Stimulated activated CD4-positive, alpha-beta T cell treated with anti-CD3 and anti-CD28 coated beads, Interleukin-2, amount 100 ng/mL, for 48 hours (primary cell): ENCODE measurements at places on chromosomes 6 and 20.

DNA sequence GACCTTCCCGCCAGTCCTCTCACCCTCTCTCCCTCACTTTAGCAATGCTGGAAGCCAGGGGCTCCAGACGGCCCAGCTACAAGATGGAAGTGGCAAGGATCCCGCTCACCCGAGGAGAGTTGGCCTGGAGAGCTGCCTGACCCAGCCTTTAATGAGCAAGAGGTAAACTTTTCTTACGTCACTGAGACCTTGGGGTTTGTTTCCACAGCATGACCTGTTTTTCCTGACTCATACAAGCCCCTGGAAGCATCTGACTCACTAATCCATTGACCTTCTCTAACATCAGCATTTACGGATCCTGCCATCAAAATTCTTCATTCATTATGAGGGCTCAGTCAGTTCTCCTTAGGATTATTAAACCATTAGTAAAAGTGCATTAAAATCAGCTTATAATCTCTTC lies 120.4 kb downstream of the MYLK4 start:
- no peak for DNase-seq

DNA sequence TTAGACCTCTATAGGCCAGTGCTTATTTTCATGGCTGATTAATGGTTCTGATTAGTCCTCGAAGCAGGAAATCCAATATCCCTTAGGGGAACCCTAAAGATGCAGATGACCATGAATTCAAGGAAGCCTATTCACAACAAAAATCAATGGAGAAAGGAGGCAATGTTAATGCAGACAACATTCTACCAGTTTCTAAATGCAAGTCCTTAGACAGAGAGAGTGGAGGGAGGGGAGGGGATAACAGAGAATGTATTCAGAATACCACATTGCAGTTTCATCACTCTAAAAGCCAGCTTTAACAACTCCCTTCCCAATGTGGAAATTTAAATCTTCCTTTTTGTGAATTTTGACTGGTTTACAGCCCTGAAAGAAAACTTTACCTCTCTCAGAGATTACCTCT lies 87.1 kb upstream of the POU3F2 start:
- DNase-seq = no peak

GRCh38 chr20:47784599-47785310 lies 526 bp downstream of the SULF2 start:
- no peak for DNase-seq

- no peak for DNase-seq
Measured at GRCh38 chr6:137309078-137309762, 90.0 kb upstream of the IFNGR1 start.

DNA sequence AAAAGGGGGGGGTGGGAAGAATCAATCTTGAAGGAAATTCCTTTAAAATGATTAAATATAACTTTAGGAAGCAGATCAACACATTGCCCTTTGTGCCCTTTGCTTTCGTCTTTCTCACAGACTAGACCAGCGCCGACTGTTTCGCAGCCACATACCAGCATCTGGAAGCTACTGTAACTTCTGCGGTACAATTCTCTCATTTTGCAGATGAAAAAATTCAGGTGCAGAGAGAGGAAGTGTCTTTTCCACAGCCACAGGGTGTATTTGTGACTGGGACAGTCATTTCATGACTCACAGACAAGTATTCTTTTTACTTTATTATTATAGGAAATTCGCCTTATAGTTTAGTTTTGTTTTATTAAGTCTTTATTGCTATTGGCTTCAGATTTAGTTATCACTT lies 84.2 kb downstream of the UST start:
- peak; percentile 23 for DNase-seq

GRCh38 chr6:37688078-37688850 lies 9.4 kb downstream of the MDGA1 start:
- no peak for DNase-seq

DNA sequence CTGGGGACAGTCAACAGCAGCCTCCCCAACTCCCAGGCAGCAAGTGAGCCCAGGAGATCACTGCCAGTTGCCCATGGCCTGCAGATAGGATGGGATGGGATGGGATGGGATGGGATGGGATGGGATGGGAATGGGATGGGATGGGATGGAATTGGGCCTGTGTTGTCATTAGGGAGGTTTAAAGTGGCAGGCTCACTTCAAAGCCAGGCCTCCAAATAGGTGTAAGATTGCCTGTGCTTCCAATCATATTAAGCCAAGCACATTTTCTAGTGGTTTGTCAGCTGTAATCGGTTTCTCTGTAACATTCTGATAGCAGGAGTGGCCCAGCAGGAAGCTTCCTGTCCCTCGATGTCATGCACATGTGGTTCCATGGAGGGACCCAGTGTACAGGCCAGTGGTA lies 82.7 kb upstream of the NXT1 start:
- no peak for DNase-seq

GRCh38 chr6:52503851-52504781 lies 72.7 kb downstream of the TRAM2 start:
- DNase-seq = no peak

- DNase-seq = no peak
Measured at GRCh38 chr20:63829945-63830835, 874 bp downstream of the ZBTB46 start.

- DNase-seq = no peak
Measured at GRCh38 chr6:129653229-129653628, 56.7 kb downstream of the ARHGAP18 start.

DNA sequence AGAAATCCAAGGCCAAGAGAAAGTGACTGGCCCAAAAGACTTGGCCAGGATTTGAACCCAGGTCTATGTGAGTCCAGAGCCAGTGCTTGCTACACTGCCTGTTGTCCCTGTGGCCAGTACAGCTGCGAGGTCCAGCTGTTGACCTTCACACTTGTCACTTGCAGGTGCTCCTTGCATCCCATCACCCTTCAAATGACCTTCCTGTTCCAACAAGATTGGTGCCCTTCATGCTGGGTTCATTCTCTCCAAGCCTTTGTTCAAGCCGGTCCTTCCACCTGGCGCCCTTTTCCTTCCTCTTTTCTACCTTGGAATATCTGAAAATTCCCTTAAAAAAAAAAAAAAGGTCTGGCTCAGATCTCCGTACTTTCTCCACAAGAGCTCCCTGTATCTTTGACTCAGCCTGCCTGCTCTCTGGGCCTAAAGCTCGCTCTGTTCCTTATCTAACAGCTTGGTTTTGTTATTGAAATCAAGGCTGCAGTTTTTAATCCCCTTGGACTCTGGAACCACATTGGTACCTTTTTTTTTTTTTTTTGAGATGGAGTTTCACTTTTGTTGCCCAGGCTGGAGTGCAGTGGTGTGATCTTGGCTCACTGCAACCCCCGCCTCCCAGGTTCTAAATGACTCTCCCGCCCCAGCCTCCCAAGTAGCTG lies 22.2 kb upstream of the MRPS18A start:
- no peak for DNase-seq

- no peak for DNase-seq
Measured at GRCh38 chr6:96562886-96563285, at the start of gene FHL5. FHL5 (plus strand) TSS chr6:96563128; CDS start chr6:96603614, 40,486 bp downstream.

- no peak for DNase-seq
Measured at GRCh38 chr6:57283106-57283505, 34.3 kb upstream of the PRIM2 start.

DNA sequence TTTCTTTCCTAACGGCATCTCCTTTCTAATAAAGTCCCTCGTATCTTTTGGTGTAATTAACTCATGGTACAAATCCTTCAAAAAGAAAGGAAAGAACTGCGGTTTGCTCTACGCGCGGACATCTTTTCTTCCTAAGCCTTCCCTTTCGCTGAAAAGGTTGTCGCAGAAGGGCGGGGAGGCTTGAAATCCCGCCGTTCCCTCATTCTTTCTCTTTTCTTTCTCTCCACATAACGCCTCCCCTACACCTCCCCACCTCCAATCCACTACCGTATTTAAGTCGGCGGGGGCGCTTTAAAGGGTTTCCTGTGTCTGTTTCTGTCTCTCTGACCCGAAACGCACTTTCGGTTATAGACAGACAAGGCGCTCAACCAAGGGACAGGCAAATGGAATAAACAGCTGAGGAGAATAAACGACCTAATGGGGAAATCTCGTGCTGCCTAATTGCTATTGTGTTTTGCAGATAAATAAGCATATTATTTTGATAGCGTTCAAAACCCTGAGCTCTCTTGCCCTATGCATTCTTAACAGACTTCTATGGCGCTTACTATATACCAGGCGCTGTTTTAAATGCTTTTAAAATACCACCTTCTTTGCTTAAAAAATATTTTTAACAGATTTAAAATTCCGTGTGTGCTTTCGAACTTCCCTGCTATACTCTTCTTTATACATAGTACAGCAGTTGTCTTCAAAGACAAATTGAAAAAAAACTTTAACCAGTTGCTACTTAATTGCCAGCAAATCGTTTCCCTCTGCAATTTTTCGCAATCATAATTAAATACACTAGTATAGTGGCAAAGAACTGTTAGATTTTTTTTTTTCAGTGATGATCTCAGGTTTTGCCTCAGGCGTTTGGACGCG lies 2.5 kb upstream of the HEY2 start:
- DNase-seq = peak; percentile 48

- DNase-seq = no peak
Measured at GRCh38 chr6:149694921-149695320, 23.0 kb downstream of the LATS1 start.

DNA sequence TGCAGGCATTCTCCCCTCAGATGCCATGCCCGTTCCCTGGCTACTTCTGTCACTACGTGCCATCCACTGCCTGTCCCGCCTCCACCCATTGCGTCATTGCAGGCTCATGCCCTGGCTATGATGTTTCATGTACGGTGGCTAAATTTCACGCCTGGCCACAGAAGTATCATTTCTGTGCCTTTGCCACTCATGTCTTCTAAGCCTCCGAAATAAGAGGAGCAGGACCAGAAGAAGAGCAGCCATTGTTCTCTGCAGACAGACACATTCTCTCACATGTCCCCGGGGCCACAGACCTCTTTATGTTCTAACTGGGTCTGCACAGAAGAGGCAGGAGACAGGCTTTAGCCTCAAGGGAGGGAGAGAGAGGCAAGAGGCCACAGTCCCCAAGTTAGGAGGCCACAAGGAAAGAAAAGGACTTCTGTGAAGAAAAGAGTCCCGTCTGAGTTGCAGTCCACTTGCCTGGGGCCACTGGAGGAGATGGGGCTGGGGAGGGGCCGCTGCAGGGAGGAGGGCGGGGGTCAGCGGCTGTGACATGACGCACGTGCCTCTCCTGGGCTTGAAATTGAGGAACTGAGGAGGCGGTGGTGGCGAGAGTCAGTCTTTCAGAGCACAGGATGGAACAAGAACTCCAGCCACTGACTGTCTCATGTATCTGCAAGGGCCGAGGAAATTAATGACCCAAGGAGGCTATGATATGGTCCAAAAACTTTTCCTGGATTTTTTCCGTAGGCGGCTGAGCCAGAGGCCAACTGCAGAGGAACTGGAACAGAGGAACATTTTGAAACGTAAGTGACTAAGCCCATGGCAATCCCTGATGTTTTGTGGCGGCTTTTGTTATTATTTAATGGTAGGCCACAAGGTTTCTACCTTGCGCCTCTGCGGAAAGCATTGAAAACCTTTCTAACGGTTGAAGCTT lies 55.9 kb downstream of the TBC1D7 start:
- DNase-seq = no peak

DNA sequence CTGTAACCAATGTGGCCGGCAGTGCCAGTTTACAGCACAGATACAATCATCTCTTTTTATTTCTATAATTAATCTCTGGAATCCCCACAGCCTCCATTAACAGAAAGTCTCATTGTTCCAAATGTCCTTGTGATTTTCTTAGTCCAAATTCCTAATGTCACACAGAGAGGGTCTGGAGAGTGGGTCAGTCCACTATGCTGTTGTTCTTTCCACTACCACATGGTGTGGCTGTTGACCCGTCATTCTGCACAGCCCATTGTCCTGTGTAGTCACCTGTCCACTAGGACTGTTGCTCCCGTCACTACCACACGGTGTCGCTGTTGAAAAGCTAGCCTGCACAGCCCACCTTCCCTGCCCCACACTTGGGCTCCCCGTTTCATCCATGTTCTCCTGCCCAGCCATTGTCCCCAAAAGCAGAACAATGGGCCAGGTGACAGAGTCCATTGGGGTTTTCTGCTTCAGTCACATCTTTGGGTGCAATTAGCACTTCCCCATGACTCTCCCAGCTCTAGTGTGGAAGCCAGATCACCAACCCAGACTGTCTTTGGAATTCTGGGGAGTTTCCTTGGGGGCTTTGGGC lies 8.6 kb upstream of the LBP start:
- DNase-seq = peak; percentile 11

DNA sequence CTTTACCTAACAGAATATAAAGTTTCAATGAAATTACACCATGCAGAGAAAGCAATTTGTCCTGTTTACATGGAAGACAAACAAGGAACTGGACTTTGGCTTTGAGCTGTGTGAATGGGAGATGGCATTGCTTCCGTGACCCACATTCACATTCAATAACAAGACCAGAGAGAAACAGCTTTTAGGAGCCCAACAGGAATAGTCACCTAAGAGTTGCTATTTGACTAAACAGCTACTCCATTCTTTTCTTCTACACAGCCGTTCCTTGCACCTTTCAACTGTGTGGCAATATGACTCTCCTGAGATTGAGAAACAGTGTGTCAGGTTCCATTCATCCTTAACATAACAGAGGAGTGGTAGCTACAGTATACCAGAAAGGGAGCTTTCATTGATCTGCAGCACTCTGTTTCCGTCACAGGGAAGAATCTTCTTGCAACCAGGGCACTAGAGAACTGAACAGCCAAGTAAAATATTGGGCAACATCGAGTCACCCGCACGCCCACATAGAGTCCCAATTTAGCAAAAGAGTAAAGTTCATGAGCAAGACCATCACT lies 355.1 kb downstream of the HAO1 start:
- DNase-seq = no peak

DNA sequence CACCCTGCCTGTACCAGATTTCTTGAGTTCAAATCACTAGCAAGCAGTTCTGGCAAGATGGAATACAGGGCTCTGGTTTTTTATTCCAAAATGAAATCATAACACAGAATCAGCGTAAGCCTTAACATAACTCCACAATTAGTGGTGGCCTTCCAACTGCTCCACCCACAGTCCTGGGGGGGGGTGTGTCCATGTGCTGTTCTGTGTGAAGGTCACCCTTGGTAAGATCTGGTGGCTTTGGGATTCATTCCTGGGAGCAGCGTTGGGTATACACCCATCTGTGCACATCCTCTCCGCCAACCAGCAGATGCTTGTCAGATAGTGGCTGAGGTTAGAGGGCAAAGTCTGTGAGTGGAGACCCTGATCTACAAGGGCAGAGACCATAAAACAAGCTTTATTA lies 49.9 kb upstream of the CD83 start:
- DNase-seq = no peak

GRCh38 chr20:60535211-60535610 lies 577.0 kb downstream of the CDH26 start:
- DNase-seq = no peak

GRCh38 chr6:121652223-121652622 lies 216.8 kb downstream of the GJA1 start:
- no peak for DNase-seq

- no peak for DNase-seq
Measured at GRCh38 chr6:169827290-169827717, 75.9 kb downstream of the ERMARD start.

DNA sequence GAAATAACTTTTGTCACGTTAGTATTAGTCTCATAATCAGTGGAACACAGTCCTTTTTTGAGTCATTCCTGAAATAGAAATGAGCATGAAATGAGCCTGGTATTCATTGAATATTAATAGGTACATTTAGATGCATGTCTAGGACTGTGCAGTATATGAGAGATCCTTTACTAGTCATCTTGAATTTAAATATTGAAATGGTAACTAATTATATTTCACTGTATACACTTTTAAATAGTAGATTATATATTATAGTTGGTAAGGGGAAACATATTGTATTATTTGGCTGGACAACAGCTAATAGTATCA lies 59.4 kb downstream of the RSPO3 start:
- DNase-seq = no peak

GRCh38 chr6:14783594-14783993 lies 462.3 kb upstream of the JARID2 start:
- DNase-seq = no peak

GRCh38 chr6:149895048-149895590 lies 2.8 kb downstream of the RAET1E start:
- no peak for DNase-seq
